HS-5 (cell line): ENCODE measurements at places on chromosomes 4 and X.

GRCh38 chr4:184416913-184417734, 57.2 kb downstream of the IRF2 start:
- DNase-seq = no peak

GRCh38 chr4:29805916-29806480, 914.2 kb upstream of the PCDH7 start:
- DNase-seq = no peak

DNA sequence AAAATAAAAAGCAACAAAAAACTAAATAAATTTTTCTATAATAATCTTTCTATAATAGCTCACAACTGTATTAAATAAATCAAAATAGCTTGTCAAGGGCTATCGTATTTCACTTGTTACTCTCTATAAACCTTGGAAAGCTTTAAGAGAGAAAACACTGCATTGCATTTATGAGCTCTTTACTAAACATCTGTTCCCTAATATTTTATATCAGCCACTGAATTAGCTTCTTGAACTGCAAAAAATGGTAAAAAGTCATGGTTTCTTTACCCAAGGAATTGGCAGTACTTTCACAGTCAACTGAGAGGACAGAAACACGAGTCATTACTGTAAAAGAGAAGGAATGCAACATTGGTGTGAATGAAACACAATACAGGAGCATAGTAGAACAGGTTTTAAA, 671.2 kb downstream of the PCDH18 start:
- DNase-seq = no peak

DNA sequence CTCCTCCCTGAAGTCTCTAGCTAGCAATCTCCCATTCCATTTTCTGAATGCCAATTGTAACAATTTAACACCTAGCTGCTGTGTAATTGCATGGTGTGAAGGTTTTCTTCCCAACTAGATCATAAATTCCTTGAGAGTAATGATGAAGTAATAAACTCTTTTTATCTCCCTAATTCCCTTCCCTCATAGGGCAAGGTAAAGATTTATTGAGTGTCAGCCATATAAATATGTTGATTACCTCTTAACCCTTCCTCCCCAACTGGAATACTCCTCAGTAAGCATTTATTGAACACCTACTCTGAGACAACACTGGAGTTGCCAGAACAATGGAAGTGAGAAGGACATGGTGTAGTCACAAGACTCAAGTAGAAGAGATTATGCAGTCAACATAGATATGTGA, 112.7 kb downstream of the CLCN5 start:
- no peak for DNase-seq

DNA sequence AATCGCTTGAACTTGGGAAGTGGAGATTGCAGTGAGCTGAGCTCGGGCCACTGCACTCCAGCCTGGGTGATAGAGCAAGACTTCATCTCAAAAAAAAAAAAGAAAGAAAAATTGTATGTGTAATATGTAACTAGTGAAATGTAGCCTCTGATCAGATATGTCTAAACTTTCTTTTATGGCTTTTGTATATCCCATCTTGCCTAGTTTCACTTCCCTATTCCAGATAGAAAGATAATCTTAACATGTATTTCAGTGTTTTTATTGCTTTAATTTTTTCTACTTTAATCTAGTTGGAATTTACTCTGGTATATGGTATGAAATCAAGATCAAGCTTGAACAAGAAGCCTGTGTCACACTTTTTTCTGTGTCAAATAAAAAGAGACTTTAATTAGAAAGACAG, 1.9 kb upstream of the ZNF41 start:
- no peak for DNase-seq

DNA sequence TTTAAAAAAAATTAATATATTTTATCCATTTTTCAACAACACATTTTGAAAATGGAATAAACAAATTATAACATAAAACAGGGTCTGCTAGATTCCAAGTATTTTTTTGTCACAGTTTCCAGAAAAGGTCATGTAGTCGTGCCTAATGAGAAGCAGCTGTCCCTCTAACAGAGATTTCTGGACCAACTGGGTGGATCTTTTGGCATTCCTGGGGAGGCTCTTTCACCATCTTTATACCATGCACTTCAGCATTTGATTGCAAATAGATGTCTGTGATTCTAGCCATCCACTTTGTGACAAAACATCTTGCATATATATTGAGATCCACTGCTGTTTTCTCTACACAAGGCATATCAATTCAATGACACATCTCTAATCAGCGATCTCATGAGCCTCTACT, 210.7 kb upstream of the LDB2 start:
- no peak for DNase-seq
